H9 (cell line): ENCODE measurements at places on chromosomes 2 and 18. TPM values are rescaled to one million over a fixed set of nuclear protein-coding genes. Genes with fewer than 3 reads are reported as not detected.

DNA sequence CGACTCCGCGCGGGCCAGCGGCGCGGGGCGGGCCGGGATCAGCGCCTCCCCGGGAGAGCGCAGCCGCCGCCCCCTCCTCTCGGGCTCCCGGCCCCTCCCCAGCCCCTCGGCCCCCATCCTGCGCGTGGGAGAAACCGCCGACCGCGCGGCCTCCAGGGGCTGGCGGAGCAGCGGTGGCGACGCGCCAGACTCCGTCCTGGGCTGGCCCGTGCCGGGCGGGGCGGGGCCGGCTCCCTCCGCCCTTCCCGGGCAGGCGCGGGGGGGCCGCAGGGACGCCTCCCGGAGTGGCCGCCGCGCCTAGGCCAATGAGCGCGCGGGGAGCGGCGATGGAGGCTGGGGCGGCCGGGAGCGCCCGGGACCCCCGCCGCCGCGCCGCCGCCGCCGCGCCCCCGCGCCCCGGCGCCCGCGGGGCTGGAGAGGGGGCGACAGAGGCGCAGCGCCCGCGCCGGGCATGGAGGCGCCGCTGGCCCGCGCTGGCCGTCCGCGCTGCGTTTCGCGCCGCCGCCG, 49.1 kb downstream of the KCNIP3 start:
- no peaks in the 10 kb centered on the region for H3K36me3 ChIP-seq
- H3K27me3 ChIP-seq: peaks cover 21% of the 10 kb centered on the region; the same call in 1 of the 2 replicates
- H3K27ac ChIP-seq: no peak overlapping the region

GRCh38 chr2:100246163-100247145, 75.8 kb downstream of the LONRF2 start:
- no peaks in the 10 kb centered on the region for H3K27me3 ChIP-seq
- no peak overlapping the region for H3K27ac ChIP-seq
- no peaks in the 10 kb centered on the region; the same call in 1 of the 2 replicates for H3K4me1 ChIP-seq
- no peaks in the 10 kb centered on the region for H3K36me3 ChIP-seq
- no peak for DNase-seq
- H3K4me3 ChIP-seq: no peak overlapping the region; the same call in 2 of the 3 replicates

- no peaks in the 10 kb centered on the region for H3K36me3 ChIP-seq
- H3K27me3 ChIP-seq: no peaks in the 10 kb centered on the region
These were observed 961.4 kb downstream of the DSC3 start for GRCh38 chr18:30081122-30081521.

The ZSCAN30 gene
- total RNA-seq: 10.0 and 11.6 TPM in 2 replicates

DNA sequence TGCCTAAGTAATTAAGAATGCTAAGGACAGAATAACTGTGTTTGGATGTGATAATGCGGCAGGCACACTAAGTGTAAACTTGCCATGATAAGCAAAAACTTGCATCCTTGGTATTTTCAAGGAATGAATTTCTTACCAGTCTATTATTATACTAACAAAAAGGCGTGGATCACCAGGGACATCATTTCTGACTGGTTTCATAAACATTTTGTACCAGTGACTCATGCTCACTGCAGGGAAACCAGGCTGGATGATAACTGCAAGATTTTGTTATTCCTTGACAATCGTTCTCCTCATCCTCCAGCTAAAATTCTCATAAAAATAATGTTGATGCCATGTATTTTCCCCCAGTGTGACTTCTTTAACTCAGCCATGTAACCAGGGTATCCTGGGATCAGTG, 289.5 kb downstream of the CDCA7 start:
- H3K4me3 ChIP-seq: no peak overlapping the region
- H3K27me3 ChIP-seq: no peaks in the 10 kb centered on the region
- H3K36me3 ChIP-seq: no peaks in the 10 kb centered on the region

DNA sequence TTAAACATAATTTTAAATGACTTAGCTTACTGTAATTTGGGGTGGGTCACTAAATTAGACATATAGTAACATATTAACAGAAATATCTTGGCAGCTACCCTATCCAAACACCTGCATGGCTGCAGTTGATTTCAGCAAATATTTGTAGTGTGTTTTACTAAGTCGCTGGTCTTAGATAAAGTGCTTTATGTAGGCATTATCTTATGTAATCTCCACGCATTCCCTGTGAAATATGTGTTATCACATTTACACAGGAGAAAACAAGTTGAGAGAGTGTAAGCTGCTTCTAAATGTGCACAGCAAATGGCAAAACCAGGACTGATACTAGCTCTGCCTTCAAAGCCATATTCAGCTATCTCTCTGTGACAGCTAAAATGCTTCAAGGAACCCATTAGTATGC, 72.0 kb downstream of the NYAP2 start:
- DNase-seq: no peak
- H3K36me3 ChIP-seq: no peaks in the 10 kb centered on the region
- peaks cover 3% of the 10 kb centered on the region; the same call in 1 of the 2 replicates for H3K4me1 ChIP-seq
- H3K27ac ChIP-seq: no peak overlapping the region
- H3K27me3 ChIP-seq: no peaks in the 10 kb centered on the region

GRCh38 chr2:185347445-185347844, 391.2 kb upstream of the FSIP2 start:
- no peaks in the 10 kb centered on the region for H3K4me1 ChIP-seq
- DNase-seq: no peak
- H3K27ac ChIP-seq: no peak overlapping the region
- H3K4me3 ChIP-seq: no peak overlapping the region

DNA sequence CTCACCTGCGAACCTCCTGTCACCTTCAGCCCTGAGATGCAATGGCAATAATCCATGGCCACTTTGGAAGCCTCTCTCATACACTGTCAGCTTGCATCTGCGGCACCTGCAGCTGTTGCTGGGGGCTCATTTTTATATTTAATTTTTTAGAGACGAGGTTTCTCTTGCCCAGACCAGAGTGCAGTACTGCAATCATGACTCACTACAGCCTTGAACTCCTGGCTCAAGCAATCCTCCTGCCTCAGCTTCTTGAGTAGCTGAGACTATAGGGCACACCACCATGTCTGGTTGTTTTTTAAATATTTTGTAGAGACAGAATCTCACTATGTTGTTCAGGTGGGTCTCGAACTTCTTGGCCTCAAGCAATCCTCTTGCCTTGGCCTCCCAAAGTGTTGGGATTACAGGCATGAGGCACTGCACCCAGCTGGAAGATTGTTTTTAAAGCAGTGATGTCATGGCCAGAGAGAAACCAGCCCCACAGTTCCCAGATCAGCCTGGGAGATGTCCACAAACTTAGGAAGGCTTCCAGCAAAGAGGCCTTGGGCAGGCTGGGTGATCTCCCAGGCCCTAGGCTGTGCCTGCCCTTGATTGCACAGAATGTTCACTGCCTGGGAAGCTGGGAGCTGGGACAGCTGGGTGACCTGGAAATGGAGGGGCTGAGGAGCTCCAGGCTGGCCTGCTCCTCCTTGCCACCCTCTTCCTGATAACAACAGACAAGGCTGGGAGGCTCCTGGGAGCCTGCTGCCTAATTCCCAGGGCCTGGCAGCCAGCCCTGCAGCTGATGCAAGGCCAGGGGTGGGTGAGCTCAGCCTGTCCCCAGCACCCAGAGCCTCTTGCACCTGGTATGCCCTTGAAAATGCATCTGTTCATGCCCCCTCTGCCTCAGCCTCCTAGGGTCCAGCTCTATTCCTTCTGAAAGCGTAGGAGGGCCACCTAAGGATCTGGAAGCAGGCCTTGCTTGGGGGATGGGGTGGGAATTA, 27.1 kb downstream of the SH2D6 start:
- H3K36me3 ChIP-seq: no peaks in the 10 kb centered on the region
- DNase-seq: no peak
- no peaks in the 10 kb centered on the region for H3K4me1 ChIP-seq
- H3K27me3 ChIP-seq: no peaks in the 10 kb centered on the region

GRCh38 chr2:3608373-3609278, 13.7 kb downstream of the COLEC11 start:
- no peak for DNase-seq
- no peaks in the 10 kb centered on the region for H3K36me3 ChIP-seq
- H3K4me1 ChIP-seq: no peaks in the 10 kb centered on the region
- H3K27me3 ChIP-seq: no peaks in the 10 kb centered on the region
- no peak overlapping the region for H3K27ac ChIP-seq
- no peak overlapping the region for H3K4me3 ChIP-seq

GRCh38 chr18:75323821-75324585, 103.5 kb downstream of the SMIM21 start:
- no peak overlapping the region for H3K27ac ChIP-seq
- H3K4me3 ChIP-seq: no peak overlapping the region
- H3K27me3 ChIP-seq: no peaks in the 10 kb centered on the region

- H3K27ac ChIP-seq: no peak overlapping the region
- no peaks in the 10 kb centered on the region for H3K4me1 ChIP-seq
- no peak for DNase-seq
- H3K36me3 ChIP-seq: no peaks in the 10 kb centered on the region
These were observed 16.3 kb upstream of the KCNG2 start for GRCh38 chr18:79781331-79781941.

DNA sequence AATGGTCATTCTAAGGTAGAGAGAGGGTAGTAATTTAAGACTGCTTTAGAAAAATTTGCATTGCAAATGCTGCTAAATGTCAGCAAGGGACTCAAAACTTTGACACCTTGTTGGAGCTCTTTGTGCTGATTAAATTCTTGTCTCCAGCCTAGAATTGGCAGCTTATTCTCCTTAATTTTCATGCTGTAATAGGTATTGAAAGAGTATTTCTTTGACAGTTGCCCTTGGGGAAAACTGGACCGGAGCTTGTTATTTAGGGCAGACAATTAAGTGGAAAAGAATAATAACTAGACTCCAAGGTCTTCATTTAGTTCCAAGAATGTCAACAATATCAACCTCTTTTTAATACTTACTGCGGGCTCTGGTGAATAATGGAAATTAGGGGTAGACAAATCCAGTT, 264.0 kb downstream of the TPGS2 start:
- DNase-seq: no peak
- H3K4me3 ChIP-seq: no peak overlapping the region
- no peaks in the 10 kb centered on the region for H3K36me3 ChIP-seq
- H3K27ac ChIP-seq: no peak overlapping the region
- H3K4me1 ChIP-seq: peaks cover 9% of the 10 kb centered on the region; the same call in 1 of the 2 replicates

DNA sequence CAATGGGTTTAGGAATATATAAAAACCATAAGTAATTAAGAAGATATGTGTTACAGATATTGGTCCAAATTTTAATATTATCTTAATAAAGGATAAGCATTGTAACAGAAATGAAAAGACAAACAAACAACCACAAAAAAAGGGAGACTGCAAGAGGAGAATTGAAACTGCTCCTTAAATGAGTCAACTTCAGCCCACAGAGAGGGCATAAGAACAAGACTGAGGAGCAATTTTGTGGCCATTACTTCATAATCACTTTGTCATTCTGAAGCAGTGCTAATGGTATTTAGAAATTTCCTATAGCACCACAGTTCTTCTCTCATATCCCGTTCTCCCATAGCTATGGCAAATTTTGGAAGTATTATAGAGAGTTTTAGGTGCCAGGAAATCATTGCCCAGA, 193.2 kb upstream of the HNMT start:
- H3K27me3 ChIP-seq: no peaks in the 10 kb centered on the region
- H3K36me3 ChIP-seq: no peaks in the 10 kb centered on the region
- no peak overlapping the region for H3K27ac ChIP-seq
- no peak for DNase-seq

- no peaks in the 10 kb centered on the region for H3K27me3 ChIP-seq
- no peak overlapping the region for H3K4me3 ChIP-seq
- H3K36me3 ChIP-seq: no peaks in the 10 kb centered on the region
- no peak for DNase-seq
These were observed 256.6 kb upstream of the RASGRP3 start for GRCh38 chr2:33219850-33220275.

GRCh38 chr2:100677611-100678185, 114.9 kb downstream of the PDCL3 start:
- DNase-seq: no peak
- no peaks in the 10 kb centered on the region for H3K4me1 ChIP-seq
- no peaks in the 10 kb centered on the region for H3K27me3 ChIP-seq
- no peak overlapping the region for H3K27ac ChIP-seq
- H3K4me3 ChIP-seq: no peak overlapping the region

GRCh38 chr2:157508676-157509075, 64.8 kb upstream of the CYTIP start:
- no peaks in the 10 kb centered on the region for H3K27me3 ChIP-seq
- no peaks in the 10 kb centered on the region for H3K4me1 ChIP-seq
- H3K36me3 ChIP-seq: peaks cover 12% of the 10 kb centered on the region

DNA sequence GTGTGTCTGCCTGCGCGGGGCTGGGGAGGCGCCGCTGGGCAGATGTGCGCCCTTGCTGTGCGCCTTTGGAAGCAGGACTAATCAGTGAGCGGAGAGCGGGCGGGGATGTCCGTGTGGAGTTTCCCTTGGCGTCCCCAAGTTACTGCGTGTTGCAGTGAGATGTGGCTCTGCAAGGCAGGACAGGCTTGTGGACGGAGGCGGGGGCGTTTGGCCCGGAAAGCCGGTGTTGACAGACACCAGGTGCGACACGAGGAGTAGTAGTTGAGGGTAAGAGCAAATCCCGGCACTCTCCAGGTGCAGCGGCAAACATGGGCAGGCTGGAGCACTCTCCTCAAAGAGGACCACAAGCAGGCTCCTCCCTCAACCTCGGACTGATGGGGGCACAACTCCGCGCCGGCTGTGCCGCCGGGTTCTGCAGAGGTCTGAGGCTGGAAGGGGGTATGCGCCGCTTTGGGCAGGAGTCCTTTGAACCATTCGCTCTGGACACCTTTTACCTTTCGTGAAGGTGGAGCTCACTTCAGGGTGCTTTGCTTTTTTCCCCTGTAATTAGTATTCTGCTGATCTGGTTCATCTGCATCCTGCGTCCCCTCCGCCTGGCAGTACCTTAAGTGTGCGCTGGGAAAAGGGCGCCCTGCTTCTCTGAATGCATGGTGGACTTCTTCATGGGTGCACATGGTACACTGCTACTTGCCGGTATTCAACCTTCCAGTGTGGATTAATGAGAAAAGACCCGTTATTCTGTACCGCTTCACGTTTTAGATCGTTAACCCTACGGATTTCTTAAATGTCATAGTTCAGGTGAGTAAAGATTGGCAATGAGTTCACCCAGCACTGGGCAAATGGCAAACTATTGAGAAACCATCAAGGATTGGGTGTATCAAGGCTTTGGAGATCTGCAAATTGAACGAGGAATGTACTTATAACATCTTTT, 608 bp downstream of the CDH7 start:
- DNase-seq: peak; percentile 72
- no peak overlapping the region for H3K27ac ChIP-seq
- H3K4me3 ChIP-seq: peak overlapping the region; percentile 84
- H3K27me3 ChIP-seq: peaks cover 12% of the 10 kb centered on the region; the same call in 1 of the 2 replicates
- no peaks in the 10 kb centered on the region for H3K36me3 ChIP-seq

- H3K27ac ChIP-seq: no peak overlapping the region
- H3K4me1 ChIP-seq: no peaks in the 10 kb centered on the region; the same call in 1 of the 2 replicates
- peaks cover 66% of the 10 kb centered on the region for H3K27me3 ChIP-seq
- DNase-seq: peak; percentile 44
- no peaks in the 10 kb centered on the region for H3K36me3 ChIP-seq
These were observed 157 bp downstream of the PTGR3 start for GRCh38 chr18:75208836-75209128.

- H3K27ac ChIP-seq: no peak overlapping the region
- no peaks in the 10 kb centered on the region for H3K4me1 ChIP-seq
- H3K4me3 ChIP-seq: no peak overlapping the region
- peaks cover 10% of the 10 kb centered on the region for H3K36me3 ChIP-seq
These were observed 549.9 kb upstream of the LRATD1 start for GRCh38 chr2:14082640-14083039.

GRCh38 chr2:215083146-215083545, 55.3 kb downstream of the ABCA12 start:
- no peak overlapping the region for H3K27ac ChIP-seq
- H3K4me3 ChIP-seq: no peak overlapping the region
- no peaks in the 10 kb centered on the region for H3K27me3 ChIP-seq
- H3K36me3 ChIP-seq: no peaks in the 10 kb centered on the region

The TNFAIP6 gene
- 0.81 and 1.2 TPM in 2 replicates for total RNA-seq

- H3K36me3 ChIP-seq: no peaks in the 10 kb centered on the region
- no peaks in the 10 kb centered on the region for H3K27me3 ChIP-seq
- H3K27ac ChIP-seq: no peak overlapping the region
- no peak overlapping the region for H3K4me3 ChIP-seq
- H3K4me1 ChIP-seq: no peaks in the 10 kb centered on the region
These were observed 99.9 kb upstream of the ZFP36L2 start for GRCh38 chr2:43326101-43326825.
